Left ventricle myocardium superior (tissue), 1 donor: ENCODE measurements at places on chromosomes 1 and 21. TPM values are rescaled to one million over a fixed set of nuclear protein-coding genes. Genes with fewer than 3 reads are reported as not detected.

GRCh38 chr1:166322470-166322869, 155.7 kb upstream of the FAM78B start:
- DNase-seq: no peak

Gene FMOD
- 9.6 TPM for total RNA-seq

Gene KCNE2
- not detected for total RNA-seq

Gene TSPEAR
- total RNA-seq: 2.7 TPM

- no peak for DNase-seq
Observed at GRCh38 chr1:43622471-43622870, 27.5 kb upstream of the KDM4A start.
